ENCODE measurements at places on chromosomes 5 and 9. TPM values are rescaled to one million over a fixed set of nuclear protein-coding genes. Genes with fewer than 3 reads are reported as not detected.

DNA sequence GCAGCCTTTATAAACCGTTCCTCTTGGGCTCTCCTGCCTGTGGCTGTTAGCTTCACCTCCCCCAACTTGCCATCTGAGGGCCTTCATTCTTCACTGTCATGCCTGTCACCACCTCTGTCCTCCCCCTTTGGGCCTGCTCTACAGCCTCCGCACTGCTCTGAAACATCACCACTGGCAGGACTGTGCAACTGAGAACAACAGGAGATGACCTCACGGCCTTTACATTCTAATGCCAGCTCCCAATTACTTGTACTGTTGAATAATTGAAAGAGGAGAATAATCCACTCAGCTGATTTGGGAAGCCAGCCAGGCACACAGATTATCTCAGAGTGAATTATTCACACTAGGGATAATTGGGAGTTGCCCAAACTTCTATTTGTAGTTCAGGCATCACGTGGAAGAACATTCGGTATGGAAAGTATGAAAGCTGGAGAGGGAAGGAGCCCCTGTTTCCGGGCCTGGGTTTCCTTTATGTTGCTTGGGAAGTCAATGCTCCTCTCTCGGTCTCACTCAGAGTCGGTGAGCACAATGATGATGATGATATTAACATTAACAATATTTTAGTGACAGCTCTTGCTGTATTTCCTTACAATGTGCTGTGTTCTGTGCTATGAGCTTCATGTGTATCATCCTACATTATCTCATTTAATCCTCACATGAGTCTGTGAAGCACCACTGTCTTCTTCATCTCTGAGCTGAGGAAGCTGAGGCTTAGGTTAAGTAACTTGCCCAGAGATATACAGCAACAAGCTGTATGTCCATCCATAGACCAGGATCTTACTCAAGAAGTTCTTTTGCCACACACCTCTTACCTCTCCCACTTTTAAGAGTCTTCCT, 99.3 kb upstream of the LRRTM2 start:
- no peak overlapping the region for H3K4me3 ChIP-seq
- peak; percentile 52 for ATAC-seq
- no peaks in the 10 kb centered on the region for H3K36me3 ChIP-seq
- peaks cover 36% of the 10 kb centered on the region for H3K4me1 ChIP-seq

DNA sequence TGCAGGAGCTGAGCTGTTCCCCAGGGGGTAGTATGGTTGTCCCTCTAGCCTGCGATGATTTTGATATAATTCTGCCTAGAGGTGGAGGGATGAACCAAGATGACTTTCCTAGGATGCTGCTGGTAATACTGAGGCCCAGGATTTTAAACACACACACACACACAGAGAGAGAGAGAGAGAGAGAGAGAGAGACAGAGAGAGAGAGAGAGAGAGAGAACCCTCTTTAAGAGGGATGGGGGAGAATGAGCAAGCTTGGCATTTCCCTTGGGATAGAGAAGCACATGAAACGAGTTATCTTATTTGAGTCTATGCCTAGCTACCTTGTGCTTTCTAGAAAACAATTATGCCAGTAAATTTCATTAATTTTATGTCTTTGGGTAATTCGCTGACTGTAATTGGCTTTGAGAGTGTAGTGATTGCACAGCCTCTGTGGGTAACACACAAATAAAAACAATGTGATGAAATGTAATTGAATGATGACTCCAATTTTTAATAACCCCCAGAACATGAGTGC, 338.4 kb downstream of the ARHGEF28 start:
- no peak overlapping the region for H3K27ac ChIP-seq
- ATAC-seq = no peak
- H3K4me1 ChIP-seq = no peaks in the 10 kb centered on the region
- H3K36me3 ChIP-seq = no peaks in the 10 kb centered on the region
- no peak overlapping the region for H3K4me3 ChIP-seq

DNA sequence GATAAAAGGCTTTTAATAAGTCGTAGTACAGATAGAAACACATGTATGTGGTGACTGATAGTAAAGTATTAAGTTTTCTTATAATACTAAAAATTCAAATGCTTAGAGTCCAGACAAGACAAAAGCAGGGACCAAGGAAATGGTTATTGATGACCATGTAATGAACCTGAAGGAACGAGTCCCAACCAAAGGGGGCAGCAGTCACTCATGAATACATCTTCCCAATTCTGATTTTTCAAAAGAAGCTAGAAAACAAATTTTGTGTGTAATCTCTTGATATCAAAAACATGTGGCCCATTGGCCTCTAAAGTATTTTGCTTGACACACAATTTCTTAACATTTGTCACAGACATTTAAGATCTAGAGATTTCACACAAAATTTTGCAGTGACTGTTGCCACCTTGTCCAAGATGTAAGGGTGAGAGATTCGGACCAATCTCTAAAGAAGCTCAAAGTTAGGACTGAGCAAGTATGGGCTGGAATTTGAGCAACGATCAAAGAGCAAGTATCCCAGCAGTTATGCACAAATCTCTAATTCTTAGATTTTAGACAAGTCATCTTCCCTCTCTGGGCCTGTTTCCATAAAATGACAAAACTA, 66.8 kb downstream of the ARL15 start:
- H3K36me3 ChIP-seq = no peaks in the 10 kb centered on the region
- no peak overlapping the region for H3K4me3 ChIP-seq
- no peak overlapping the region for H3K27ac ChIP-seq
- no peaks in the 10 kb centered on the region for H3K27me3 ChIP-seq
- ATAC-seq = no peak

DNA sequence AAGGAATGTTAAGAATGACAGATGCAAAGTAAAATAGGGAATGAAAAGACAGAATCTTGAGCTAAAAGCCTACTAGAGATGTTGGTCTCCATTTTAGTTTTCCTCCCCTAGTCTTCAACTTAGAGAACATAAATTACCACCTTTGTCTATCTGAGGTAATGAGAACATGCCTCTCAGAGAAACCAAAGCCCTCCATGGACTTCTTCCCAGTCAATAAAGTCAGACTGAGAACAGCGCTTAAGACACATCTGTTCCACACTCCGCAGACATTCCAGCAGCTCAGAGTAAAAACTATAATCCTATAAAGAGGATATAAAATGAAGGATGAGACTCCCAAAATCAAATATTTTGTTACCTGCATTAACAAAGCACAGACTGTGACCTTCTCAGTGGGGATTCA, 79.2 kb downstream of the DPYSL3 start:
- H3K36me3 ChIP-seq = no peaks in the 10 kb centered on the region
- H3K27ac ChIP-seq = peak overlapping the region; percentile 76
- no peaks in the 10 kb centered on the region for H3K27me3 ChIP-seq
- ATAC-seq = no peak
- H3K4me3 ChIP-seq = no peak overlapping the region
- peaks cover 49% of the 10 kb centered on the region for H3K4me1 ChIP-seq

PCDHA5 gene
- total RNA-seq = 0.27 TPM

SOHLH1 gene
- total RNA-seq = not detected
